Stimulated activated CD4-positive, alpha-beta T cell treated with anti-CD3 and anti-CD28 coated beads, Interleukin-2, amount 100 ng/mL, for 24 hours (primary cell): ENCODE measurements at places on chromosomes 3 and 15.

GRCh38 chr3:177831361-177831760, 634.1 kb upstream of the TBL1XR1 start:
- DNase-seq, result no peak

GRCh38 chr3:106247902-106248684, 379.3 kb upstream of the CBLB start:
- DNase-seq, result no peak

GRCh38 chr3:169579116-169579710, 84.3 kb downstream of the MECOM start:
- no peak for DNase-seq

- no peak for DNase-seq
Measured at GRCh38 chr15:70781236-70781635, 17.9 kb upstream of the UACA start.

DNA sequence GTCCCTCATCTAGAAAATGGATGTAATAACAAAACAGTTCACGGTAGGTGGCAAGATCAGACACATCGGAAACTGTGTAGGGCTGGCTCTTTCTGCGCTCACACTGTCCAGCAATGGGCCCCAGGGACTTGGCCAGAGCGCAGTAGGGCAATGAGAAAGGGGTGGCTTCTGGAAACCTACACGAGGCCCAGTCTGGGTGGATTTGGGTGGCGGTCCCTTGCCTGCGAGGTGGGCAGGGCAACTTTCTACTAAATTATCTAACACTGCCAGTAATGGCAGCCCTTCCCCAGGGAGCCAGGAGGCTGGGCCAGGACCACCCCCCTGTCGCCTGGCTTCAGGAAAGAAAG, 2.1 kb upstream of the TNK2 start:
- DNase-seq, result no peak

DNA sequence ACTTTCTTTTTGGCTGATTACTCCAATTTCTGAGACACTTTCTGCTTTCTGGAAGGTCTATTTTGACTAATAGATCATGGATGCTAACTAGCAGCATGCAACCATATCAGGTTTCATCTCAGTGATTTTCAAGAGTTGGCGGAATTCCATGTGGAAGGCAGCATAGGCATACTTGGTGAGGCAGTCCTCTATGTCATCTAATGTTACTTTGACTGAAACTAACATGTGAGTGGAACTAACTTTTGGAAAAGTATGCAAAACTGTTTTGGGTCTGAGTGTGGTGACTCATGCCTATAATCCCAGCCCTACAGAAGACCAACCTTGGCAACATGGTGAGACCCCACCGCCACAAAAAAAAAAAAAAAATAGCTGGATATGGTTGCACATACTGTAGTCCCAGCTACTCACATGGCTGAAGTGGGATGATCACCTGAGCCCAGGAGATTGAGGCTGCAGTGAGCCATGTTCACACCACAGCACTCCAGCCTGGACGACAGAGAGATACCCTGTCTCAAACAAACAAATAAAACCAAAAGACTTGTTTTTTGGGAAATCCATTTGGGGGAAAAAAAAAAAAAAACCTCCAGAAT, 1033.7 kb downstream of the ROBO1 start:
- DNase-seq, result no peak

DNA sequence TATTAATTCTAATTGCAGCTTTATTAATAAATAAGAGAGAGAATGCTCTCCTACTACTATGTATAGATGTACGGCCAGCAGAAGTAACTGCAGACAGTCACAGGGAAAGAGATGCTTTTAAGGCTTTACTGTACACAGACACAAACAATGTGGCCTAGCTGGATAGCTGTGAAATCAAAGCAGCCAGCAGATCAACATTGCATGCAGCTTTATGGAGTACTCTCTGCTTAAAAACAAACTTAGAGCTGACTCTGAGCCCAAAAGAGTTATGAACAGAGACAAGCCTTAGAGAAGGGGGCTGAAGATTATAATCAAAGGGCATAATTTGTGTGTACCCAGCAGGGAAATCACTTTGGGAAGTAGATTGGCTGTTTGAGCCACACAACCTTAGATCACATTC, 47.2 kb downstream of the CADM2 start:
- no peak for DNase-seq

DNA sequence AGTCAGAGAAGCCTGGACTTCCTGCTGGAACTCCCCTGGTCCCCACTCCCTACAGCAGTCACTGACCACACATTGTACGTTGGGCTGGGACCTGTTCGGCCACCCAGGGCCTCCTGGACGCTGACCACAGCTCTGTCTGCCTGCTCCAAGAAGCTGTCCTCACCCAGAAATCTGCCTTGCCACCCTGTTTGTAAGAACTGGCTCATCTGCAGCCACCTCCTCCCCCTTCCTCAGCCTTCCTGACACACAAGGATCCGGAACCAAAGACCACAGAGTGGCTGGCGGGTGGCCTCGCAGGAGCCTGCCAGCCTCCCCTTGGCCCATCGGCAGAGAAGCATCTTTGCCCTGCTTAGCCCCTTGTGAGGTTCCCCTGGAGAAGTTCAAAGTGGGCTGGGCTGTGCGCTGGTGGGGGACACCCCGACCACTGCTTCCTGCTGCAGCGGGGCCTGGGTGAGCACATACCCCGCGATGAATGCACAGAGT, 91.9 kb downstream of the PCSK6 start:
- DNase-seq, result no peak

DNA sequence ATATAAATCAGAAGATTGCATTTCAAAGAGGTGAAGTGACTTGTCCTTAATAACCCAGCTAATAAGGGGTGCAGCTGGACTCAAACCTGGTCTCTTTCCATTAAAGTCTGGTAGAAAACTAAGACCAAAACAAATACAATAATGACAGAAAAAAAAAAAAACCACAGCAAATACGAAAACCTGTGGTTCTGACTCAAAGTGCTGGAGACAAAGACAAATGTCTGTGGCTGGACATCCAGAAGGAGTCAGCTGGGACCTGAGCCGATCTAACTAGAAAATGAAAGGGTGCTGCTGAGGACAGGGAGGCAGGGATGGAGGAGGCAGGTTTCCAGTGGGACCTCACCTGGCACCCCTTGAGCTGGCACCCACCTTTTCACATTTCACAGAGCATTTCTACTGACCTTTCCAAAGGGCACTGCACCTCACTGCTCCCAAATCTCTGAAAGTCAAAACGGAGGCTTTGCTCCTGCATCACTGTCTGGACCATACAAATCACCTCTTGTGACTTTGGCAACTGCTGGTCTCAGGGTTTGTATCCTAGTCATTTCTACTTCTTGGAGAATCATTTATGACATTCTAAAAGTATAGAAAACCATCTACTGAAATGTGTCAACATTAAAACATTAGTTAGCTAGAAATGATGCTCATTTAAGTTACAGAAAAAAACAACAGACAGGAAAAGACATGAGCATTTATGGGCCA, 61.7 kb downstream of the CCNL1 start:
- DNase-seq, result no peak

- no peak for DNase-seq
Measured at GRCh38 chr15:28919679-28920655, 34.2 kb downstream of the APBA2 start.

GRCh38 chr15:73293773-73294172, 75.0 kb downstream of the HCN4 start:
- no peak for DNase-seq
